ENCODE measurements at places on chromosomes 4 and X.

DNA sequence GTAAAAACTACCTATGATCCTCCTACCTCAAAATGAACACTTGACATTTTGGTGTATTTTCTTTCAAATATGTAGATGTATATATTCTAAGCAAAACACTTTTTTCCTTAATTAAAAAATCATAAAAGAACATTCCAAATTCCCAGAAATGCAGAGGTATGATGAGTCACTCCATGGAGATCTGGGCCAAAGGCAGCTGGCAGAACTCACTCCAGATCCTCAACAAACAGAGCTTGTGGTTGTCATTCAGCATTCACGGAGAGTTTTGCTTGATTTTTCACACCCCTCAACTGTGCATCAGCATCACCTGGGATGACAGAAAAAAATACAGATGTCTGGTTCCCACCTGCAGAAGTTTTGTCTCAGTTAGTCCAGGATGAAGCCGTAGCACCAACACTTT is 144.6 kb downstream of the KIT start:
- DNase-seq, result no peak

- no peak for DNase-seq
Observed at GRCh38 chrX:21638311-21638710, 19.8 kb downstream of the KLHL34 start.

DNA sequence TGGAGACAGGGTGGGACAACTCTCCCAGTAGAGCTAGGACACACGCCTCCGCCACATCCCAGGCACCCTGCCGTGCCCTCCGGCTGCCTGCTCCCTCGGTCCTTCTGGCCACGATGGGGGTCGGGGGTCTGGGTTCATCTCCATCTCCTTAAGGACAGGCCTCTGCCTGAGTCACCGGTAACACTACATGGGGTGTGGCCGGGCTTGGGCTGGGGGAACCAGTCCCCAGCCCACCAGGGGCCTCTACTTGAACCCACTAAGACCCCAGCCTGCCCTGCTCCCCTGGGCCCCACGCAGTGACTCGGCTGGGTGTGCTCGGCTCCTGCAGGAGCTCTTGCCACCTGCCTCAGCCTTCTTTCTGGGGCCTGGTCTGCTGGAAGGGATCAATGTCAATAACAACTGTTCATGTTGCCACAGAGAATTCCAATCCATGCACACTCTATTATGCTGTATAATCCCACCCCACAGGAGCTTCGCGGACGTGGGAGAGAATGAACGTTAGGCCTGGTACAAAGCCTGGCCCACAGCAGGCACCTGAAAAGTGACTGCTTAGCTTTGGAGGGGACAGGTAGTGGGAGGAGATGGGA is 177.7 kb upstream of the PSAPL1 start:
- DNase-seq, result no peak

GRCh38 chrX:36436361-36436760 is 516.8 kb downstream of the CFAP47 start:
- no peak for DNase-seq

DNA sequence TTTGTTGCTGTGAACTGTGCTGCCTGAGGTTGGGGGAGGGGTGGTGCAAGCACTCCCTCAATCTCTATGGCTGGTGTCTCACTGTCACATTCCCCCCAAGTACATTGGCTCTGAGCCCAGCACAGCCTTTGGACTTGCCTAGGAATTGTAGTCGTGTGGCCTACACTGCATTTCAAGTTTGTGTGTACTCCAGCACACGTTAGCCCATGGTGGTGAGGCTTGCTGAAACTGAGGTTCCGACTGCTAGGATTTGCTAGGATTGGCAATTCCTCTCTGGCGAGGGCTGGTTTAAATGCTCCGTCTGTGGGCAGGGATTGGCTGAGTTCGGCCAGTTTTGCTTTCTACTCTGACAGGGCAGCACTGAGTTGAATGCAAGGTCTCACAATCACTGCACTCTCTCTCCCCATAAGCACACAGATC is 121.7 kb upstream of the CXXC4 start:
- no peak for DNase-seq

GRCh38 chr4:107599841-107600240 is 120.2 kb downstream of the PAPSS1 start:
- DNase-seq, result no peak

DNA sequence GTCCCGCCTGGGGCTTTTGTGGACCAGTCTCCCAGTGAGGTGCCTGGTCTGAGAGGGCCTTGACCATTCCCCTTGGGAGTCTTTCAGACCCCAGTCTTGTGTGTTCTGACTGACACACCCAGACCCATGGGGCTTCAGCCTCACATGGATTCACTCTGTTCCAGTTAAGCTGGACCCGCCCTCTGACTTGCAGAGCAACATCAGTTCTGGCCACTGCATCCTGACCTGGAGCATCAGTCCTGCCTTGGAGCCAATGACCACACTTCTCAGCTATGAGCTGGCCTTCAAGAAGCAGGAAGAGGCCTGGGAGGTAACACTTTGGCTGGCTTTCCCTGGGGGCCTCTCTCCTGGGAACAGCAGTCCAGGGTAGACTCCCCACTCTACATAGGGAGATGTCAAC is 6.8 kb downstream of the IL9R start:
- no peak for DNase-seq

DNA sequence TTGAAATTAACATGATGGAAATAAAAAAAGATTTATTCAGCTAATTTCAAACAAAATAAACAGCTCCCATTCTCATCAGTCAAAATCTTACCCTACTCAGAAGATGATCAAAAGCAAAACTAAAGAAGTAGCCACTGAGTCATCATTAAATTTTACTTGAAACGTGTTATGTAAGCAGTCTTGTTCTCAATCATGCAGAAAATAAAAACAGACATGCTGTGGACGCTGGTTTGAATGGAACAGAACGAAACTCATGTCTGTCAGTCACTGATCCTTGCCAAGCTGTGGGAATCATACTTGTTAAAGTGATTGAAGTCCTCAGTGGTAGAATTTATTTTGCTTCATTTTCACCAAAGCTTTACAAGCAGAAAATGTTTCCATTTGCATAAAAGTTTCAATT is 77.2 kb upstream of the TLR3 start:
- no peak for DNase-seq

- no peak for DNase-seq
Observed at GRCh38 chr4:6875431-6875831, 34.2 kb upstream of the TBC1D14 start.

GRCh38 chr4:24809376-24809775 is 14.0 kb downstream of the SOD3 start:
- no peak for DNase-seq

DNA sequence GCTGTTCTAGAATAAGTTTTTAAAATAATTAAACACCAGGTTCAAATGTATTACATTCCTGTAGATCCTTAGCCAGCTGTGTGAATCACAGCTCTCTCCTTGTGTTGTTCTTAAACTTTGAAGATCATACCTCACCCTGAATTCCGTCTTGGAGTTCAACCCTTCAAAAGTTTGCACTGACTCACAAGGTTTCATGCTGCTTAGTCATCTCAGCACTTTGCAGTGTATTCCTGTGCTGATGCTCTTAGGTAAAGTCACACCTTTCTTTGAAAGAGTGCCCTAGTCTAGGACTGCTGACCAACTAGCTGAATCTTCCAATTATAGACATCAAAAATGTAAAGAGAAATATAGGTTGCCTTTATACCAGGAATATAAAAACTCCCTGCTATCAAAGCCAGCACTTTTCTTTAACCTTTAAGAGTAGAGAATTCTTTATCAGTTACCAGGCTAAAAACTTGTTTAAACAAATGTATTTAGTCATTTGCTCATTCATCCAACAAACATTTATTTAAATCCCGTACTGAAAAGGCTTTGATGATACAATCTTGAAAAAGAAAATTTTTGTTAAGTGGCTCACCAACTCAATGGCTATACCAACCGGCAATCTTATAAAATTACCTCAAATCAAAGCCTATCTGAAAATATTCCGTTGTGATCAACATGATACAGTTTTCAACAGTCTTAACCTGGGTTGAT is 169.7 kb downstream of the RAP1GDS1 start:
- DNase-seq, result no peak

DNA sequence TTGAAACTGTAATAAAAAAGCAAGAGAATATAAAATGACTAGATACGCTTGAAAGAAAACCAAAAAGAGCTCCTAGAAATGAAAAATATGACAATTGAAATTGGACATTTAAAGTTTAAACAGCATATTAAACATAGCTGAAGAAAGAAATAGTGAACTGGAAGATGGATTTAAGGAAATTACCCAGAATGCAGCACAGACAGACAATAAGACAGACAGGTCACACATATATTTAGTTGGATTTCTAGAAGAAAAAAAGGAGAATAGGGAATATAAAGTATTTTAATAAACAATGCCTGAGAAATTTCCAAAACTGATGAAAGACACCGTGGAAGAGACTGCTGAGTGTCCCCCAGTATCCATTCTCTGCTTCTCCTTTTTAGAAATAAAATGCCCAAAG is 6.6 kb downstream of the DUSP9 start:
- no peak for DNase-seq

DNA sequence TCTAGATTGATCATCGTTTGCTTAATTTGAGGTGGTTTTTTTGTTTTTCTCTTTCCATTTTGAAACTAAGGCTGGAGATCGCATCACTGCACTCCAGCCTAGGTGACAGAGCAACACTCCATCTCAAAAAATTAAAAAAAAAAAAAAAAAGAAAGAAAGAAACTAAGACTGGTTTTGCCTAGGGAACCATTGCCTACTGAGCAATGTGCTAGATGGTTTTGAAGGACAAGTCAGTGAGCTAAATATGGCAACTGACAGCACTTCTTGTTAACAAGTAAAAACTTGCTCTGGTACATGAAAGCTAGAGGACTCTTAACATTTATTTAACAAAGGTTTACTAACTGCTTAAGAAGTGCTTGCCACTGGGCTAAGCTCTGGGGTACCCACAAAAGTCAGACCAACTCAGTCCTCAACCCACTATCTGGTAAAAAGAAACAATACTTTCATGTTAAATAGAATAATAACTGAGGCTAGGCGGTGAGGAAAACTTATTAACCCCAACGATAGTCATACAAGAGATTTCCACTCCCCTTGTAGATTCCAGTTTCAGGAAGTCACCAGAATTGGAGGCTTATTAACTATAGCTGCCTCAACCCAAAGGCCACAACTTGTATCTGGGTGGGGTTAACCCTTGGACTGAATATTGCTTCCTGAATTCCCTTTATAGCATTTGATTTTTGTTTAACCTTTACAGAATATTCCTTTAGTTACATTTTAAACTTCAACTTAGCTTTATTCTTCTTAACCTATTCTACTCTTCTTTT is 111.6 kb downstream of the FRYL start:
- DNase-seq, result no peak

DNA sequence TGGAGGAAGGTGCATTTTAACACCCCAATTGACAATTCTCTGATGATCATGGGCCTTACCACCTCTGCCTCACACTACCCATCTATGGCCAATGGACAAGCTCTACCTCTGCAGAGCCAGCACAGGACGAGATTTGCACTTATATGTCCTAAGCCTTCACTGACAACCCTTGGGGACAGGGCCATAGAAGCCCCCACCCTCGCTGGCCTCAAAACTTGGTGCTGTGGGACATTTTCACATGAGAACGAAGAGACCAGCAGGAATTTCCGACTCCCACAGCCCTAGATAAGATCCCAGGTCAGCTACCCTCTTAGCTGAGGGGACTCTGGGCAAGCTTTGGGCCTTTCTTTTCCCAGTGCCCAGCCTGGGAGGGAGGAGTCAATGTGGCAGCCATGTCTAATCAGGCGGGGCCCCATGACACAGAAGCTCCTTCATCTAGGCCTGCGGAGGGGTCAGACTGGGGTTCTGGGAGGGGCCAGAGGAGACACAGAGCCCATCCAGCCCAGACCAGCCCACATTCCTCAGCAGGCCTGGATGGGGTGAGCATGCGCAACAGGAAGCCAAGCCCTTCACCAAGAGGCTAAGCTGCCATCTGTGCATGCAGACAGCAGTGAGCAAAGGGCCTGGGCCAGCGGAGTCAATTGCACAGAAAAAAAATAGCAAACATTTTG is 12.1 kb downstream of the PJA1 start:
- DNase-seq, result no peak

Measured in NCI-H774 (cell line).